ENCODE measurements at places on chromosomes 7 and 10.

GRCh38 chr7:97847791-97848190 lies 24.4 kb downstream of the ASNS start:
- DNase-seq, result no peak

DNA sequence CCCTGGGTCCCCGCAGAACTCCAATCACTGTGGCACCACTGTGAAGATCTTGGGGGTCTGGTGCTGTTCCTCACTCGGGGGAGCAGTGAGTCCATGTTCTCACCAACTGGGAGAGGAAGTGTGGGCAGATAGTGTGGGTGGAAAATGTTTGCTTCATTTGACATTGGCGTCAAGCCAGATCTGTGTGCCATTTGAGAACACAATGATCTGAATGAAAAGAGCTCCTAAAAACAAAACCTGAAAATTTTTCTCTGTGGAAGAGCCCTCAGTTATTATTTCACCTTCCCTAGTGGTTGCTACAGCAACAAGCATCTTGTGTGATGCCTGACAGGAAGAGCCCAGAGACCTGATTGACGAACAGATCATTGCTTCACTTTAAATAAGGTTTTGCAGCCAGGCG lies 125.6 kb downstream of the VIPR2 start:
- no peak for DNase-seq

- no peak for DNase-seq
These were observed 128.7 kb downstream of the COBL start for GRCh38 chr7:51187941-51188340.

DNA sequence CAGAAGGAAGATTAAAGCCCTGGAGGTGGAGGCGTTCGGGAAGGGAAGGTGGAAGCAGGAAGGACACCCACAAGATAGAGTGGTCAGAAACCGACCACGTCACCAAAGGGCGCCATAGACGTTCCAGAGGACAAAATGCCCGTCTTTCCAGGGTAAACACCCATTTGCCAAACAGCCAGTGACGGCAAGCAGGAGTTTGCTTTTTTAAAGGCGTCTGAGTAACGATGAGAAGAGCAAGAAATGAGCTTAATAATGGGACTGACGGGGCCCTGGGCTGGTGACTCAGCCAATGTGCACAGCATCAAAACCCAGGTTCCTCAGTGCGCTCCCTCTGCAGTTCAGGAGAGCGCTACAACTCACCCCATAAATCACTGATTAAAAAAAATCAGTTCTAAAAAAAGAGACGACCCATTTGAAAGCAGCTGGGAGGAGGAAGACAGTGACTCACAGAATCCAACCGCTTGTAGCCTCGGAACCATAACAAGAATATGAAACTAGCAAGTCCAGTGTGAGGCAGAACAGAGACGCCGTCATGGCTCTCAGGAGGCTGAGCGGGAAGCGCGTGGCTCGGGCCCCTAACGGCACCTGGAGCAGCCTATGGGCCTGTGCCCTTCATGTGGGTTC lies 5.9 kb downstream of the DIP2C start:
- DNase-seq, result no peak
